ENCODE measurements at places on chromosomes 4 and X.
A peak's percentile ranks its signal among the peaks of the same experiment; 100 is the strongest.

GRCh38 chr4:114811564-114812301, 213.1 kb downstream of the UGT8 start:
- peak; percentile 21 for DNase-seq

GRCh38 chrX:141314441-141314840, 72.1 kb upstream of the SPANXC start:
- no peak for DNase-seq

DNA sequence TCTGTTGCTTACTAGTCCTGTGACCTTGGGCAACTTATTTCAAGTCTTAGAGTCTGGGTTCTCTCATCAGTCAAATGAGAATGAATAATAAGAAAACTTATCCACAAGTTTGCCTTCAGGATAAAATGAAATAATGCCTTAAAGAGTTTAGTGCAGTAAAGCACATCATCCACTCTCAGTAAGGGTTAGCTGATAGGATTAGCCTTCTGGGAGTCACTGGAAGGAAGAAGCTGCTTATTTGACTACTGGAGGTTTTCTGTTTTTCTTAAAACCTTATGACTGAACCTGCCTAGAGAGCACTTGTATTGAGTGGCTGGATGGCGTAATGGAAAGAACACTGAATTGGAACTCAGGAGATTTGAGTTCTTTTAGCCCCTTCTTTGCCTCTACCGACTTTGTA, 1.8 kb downstream of the RNF128 start:
- no peak for DNase-seq

DNA sequence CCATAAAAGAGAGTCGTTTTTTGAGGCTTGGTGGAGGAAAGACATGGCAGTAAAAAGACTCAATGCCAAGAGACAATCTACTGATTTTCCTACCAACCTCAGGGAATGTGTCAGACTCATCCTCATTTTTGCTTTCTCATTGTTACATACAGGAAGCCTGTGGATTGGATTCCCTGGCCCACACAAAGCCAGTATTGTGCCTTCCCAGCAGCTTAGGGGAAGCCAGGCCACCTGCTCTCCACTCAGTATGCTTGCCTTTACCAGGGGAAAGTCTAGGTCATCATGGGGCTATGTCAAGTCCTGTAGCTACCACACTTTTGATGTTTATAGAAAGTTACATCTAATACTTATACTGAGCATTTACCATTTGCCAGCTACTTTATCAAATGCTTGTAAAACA, 11.0 kb downstream of the BMX start:
- DNase-seq = no peak

DNA sequence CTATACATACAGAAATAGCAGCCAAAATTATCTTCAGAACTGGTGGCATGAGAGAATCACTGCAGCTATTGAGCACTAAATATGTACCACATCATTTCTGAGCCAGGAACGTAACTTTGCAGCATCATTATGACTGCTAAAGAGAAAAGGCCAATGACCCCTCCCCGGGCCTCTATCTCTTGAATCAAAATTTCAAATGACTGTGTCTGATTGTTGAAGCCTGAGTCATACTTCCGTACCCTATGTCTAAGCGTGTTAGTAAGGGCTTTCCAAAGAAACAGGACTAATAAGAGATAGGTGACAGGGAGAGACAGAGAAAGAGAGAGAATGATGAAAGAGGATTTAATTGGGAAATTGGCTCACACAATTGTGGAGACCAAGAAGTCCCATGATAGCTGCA, 445.5 kb upstream of the SPANXN1 start:
- DNase-seq = no peak

- no peak for DNase-seq
These were observed 6.8 kb upstream of the TMEM144 start for GRCh38 chr4:158203436-158203835.

- no peak for DNase-seq
These were observed 137.2 kb downstream of the UNC5C start for GRCh38 chr4:95411371-95412088.

GRCh38 chrX:151393514-151393913, 3.5 kb upstream of the VMA21 start:
- DNase-seq = no peak

GRCh38 chrX:139914421-139914820, 18.4 kb downstream of the ATP11C start:
- DNase-seq = no peak

DNA sequence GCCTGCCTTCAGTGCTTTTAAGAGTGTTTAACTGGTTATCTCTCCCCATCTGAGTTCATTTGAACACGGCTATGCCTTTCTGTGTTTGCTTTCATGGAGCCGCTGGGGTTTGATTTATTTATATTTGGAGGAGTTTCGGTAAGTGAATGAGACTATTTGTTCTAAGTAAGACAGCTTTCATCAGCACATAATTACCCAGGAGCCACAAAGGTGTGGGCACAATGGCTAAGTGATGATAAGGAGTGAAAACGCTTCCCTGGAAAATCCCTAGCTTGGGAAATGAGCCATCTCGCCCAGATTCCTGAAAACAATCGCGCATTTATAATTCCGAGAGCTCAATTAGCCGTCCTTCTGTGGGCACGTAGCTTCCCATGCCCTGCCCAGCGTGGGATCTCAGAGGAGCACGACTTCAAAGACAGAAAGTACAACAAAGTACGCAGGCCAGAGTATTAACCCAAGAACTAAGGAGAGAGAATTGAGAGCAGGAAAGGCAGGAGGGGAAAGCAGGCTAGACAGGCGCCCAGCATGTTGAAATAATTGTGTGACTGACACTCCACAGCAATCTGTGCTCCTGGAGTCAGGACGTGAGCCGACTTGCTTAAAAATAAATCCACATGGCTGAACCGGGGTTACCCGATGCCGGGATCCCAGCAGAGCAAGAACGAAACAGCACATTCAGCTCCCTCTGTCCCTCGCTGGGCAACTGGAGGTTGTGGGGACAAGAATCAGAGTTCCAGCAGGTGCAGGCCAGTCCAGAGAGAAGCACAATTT, 99.0 kb downstream of the DHRSX start:
- peak; percentile 12 for DNase-seq

DNA sequence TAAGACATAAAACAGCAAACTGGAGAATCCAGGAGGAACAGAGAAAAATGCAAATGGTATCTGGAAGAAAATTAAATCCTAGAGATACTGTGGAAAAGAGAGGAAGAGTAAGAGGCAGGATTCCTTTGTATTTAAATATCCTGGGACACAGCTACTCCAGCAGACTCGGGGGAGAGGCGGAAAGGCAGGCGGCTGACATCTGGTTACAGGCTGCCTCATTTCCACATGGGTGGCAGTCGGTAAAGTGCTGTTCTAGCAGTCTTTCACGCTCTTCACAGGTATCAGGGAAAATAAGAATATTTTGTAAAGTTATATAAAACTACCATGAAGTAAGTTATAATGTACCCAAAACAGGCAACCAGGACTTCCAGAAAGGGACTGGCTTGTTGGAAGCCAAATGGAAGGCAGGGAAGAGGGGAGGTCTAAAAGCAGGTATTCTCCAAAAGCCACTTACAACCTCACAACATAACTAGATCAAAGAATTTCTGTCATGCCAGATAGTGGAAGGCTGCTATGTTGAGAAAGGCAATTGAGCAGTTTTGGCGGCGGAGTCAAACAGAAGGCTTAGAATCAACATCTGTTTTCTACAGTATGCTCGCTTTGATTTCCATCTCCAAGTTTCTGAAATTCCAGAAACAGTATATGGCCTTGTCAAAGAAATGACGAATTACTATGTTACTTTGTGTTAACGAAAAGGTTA, 1.3 kb upstream of the TIGD2 start:
- DNase-seq = no peak

- no peak for DNase-seq
These were observed 267.4 kb downstream of the ANK2 start for GRCh38 chr4:113316879-113317278.

DNA sequence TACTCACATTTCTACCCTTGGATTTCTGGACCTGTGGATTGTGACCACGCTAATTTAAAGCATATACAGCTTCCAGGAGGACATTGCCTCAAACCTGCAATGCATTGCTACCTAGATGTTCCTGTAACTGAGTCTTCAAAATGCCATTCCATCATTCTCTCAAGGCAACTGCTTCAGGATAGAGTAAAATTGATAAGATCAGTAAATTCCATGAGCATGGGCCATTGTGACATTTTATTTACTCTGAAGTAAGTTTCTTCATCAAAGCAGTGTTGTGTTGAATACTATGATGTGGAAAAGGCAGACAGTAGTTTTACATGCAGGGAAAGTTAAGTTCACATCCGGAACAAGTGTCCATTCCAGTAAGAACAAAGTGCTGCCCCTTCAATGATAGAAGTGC, 991.0 kb downstream of the ARAP2 start:
- no peak for DNase-seq

- no peak for DNase-seq
These were observed 189.8 kb upstream of the AFF2 start for GRCh38 chrX:148310426-148311165.

DNA sequence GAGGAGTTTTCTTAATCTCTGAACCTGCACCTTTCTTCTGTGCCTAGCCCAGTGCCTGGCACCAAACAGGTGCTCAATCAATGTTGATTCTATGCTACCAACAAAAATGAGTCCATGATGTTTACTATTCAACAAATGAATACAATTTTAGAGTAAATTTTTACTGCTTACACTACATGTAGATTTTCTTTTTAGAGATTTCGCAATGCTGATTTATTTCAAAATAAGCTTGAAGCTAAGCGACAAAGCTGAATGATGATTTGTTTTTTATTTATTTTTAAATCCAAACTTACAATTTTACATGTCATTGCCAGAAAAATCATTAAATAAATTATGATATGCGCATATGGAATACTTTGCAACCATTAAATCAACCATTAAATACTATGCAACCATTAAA, 55.7 kb downstream of the AR start:
- DNase-seq = no peak

GRCh38 chrX:57929373-57929772, 19.1 kb upstream of the ZXDA start:
- no peak for DNase-seq

- no peak for DNase-seq
These were observed 39.6 kb downstream of the KLF3 start for GRCh38 chr4:38703635-38704034.

DNA sequence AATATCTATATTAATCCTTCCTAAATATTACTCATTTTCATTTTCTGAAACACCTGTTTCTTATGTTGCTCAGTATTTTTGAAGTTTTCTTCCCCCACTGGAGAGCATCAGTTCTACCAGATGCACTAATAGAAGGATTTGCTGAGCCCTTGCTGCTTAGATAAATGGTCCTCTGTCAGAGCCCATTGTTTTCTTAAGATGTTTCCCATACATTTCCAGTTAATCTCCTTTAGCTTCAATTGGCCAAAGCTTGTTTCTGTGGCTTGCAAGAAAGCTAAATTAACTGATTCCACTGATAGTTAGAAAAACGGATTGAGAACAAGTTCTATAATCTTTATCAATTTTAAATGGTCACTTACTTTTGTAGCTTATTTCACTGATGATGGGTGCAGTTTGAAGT, 1425.5 kb downstream of the PCDH18 start:
- DNase-seq = no peak

GRCh38 chr4:118381902-118382301, 29.1 kb upstream of the PRSS12 start:
- no peak for DNase-seq

DNA sequence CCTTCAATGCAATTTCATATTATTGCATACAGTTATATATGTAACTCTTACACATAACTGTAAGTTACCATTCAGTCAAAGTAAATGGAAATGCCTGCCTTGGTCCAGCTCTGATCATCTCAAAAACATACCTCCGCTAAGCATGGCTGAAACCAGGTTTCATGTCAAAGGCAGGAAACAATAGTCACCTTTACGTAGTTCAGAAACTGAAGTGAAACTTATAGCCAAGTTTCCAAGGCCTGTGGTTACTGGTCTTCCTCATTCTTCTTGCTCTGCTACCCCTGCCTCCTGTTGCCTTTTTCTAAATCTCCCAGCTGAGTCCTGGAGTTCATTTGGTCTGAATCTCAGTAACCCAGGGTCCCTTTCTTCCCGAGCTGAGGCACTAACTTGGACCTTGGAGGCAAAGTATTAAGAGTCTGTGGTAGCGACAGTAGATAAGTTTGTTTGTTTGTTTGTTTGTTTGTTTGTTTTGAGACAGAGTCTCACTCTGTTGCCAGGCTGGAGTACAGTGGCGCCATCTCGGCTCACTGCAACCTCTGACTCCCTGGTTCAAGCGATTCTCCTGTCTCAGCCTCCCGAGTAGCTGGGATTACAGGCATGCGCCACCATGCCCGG, 30.8 kb downstream of the DAPP1 start:
- no peak for DNase-seq

DNA sequence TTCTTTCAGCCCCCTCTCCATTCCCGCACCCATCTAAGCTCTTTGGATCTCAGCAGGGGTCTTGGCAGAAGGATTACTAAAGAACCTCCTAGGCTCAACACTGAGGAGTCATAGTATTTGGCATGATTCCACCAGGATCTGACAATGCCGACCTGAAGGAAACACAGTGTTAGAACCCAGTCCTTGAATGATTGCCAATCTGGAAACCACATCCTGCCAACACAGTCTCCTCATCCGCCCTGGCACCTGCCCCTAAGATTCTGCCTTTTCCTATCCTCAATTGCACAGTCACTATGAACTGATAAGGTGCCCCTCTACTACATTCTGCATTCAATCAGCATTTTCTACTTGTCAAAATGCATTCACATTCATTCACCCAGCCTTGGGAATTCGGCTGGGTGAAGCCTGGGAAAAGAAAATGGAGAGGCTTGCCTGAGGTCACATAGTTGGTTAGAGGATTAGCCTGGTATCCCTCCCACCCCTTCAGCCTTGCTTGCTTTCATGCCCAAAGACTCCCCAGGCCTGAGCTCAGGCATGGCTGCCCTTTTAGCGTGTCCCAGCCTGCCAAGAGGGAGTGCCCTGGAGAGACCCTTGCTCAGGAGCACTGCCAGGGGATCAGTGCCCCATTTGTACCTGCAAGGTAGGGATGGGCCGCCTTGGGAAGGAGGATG, 2.2 kb upstream of the CLDN2 start:
- no peak for DNase-seq

DNA sequence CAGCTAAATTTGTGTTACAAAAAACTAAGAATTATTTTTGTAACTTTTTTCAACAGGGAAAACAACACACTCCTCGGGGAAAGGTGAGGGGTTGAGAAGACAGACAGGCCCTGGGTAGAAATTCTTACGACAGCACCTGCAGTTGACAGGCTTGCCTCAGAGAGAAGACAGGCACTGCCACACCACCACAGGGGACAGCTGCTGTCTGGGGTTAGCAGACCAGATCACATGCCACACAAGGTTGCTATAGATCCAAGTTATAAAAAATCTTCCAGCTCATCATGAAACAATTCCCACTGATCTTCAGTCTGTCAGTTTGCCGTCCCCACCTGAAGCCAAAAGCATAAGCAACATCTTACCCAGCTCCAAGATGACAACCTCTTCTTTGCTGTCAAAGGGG, 143.2 kb upstream of the ZCCHC13 start:
- no peak for DNase-seq

DNA sequence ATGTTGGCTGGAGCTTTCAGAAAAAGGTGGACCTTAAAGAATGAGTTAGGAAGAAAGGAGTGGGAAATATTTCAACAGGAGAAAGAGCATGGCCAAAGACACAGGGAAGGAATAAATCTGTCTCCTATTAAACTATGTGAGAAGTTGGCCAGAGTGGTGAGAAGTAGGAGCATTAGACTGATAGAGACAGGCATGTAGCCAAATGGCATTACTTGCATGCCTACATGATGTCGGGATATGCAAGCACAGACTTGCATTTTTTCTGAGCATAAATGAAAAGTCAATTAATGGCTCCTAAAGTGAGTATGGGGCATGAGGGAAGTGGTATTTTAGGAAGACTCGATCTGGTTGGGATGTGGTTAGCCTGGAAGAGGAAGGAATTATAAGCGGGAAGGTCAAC, 279.6 kb upstream of the PITX2 start:
- DNase-seq = no peak

GRCh38 chr4:122783301-122784215, 43.1 kb upstream of the FGF2 start:
- no peak for DNase-seq
